ENCODE measurements at places on chromosomes 13 and 19.
A peak's percentile ranks its signal among the peaks of the same experiment; 100 is the strongest.

DNA sequence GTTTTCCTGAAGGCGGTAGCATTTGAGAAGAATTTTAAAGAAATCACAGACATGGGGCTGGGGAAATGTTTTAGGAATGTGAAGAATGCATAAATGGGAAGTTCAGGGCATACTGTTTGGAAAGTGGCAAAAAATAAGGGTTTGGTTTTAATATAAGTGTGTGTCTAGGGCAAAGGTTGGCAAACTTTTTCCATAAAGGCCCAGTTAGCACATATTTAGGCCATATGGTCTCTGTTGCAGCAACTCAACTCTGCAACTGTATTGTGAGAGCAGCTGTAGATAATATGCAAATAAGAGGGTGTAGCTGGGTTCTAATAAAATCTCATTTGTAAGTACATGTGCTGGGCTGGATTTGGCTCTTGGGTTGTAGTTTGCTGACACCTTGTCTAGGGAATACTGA, 521.9 kb downstream of the DIAPH3 start:
- peak; percentile 3 for DNase-seq

GRCh38 chr19:48397263-48398101, 4.0 kb downstream of the GRIN2D start:
- no peak for DNase-seq

- peak; percentile 34 for DNase-seq
Observed at GRCh38 chr13:32669030-32669646, 82.9 kb downstream of the PDS5B start.

DNA sequence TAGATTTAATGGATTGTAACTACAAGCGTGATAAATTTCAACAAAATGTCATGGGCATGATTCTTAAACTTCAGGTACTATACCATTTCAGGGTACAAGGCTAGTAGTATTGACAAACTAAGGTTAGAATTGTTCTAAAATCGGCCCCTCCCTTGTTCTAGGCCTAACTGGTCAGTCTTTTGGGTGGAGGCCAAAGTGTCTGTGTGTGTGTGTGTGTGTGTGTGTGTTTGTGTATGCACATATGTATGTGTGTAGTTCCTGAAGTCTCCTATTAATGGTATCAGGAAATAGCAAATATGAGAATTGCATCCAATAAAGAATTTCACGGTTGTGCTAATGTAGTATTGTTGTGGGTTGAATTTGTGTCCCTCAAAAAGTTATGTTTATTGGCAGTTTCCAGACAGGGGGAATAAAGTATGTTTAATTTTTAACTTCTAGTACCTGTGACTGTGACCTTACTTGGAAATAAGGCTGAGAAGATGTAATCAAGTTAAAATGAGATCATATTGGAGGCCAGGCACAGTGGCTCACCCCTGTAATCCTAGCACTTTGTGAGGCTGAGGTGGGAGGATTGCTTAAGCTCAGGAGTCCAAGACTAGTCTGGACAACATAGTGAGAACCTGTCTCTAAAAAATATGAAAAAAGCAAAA, 119.2 kb downstream of the KLF5 start:
- no peak for DNase-seq

- DNase-seq, result no peak
Observed at GRCh38 chr19:45499196-45500180, 1.2 kb downstream of the PPM1N start.

DNA sequence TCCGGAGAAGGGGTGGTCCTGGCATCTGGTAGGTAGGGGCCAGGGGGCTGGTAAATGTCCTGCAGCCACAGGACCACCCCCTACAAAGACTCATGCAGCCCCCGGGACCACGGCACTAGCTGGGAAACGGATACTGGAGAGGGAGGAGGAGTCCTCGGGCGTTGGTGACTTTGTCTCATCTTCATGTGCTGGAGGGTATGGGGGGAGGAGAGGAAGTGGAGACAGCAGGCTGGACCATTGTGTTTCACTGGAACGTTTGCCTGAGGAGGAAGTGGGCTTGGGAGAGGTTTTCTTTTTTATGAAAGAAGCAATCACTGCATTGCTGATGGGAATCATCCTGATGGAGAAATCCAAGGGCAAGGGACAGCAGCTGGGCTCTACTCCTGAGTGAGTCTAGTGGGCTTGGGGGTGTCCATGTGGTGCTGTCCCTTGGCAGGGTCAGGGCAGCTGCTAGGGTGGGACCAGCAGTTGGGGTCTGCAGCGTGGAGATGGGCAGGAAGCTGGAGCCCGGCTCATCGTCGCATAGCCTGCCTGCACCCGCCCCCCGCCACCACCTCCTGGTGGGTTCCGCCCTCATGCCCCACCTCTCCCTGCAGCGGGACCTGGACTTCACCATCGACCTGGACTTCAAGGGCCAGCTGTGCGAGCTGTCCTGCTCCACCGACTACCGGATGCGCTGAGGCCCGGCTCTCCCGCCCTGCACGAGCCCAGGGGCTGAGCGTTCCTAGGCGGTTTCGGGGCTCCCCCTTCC, 1.7 kb upstream of the ADM5 start:
- DNase-seq, result no peak

- DNase-seq, result no peak
Observed at GRCh38 chr13:97124915-97125809, 97.0 kb upstream of the MBNL2 start.

- DNase-seq, result no peak
Observed at GRCh38 chr13:36207672-36208071, 6.7 kb downstream of the SOHLH2 start.

DNA sequence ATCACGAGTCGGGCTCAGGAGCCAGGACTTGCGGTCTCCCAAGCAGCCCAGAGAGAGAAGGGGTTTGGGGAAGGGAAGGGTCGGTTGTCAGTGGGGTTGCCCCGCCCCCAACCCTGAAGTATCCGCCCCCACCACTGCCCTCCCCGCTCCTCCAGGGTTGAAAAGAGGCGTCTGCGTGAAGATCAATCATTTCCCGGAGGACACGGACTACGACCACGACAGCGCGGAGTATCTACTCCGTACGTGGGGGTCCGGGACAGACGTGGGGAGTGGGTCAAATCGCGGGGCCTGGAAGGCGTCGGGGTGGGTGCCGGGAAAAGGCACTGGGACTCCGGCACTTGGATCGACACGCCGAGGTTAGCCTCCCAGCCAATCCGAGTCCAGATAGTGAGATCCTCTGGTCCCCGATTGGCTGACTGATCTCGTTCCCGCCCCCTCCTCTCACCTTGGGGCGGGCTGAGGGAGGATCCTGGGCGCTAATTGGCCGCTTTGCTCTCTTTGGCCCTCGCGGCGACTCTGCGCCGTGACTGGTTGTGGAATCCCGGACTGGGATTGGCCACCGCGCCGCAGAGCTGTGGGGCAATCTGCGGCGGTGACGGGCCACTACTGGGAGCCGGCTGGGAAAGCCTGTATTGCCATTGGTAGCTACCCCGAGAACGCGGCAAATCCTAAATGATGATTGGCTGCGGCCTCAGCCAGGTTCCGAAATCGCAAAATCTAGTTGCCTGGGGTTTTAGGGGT, 13.3 kb upstream of the CACNG6 start:
- no peak for DNase-seq

DNA sequence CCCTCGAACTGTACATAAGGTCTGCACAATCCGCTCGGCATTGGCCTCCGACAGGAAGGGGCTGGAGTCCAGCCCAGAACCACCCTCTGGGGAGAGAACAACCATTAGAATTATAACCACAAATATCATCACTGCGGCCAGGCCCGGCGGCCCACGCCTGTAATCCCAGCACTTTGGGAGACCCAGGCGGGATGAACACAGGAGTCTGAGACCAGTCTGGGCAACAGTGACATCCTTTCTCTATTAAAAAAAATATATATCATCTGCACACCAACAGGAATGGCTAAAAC, 11.4 kb downstream of the COQ8B start:
- no peak for DNase-seq

- peak; percentile 7 for DNase-seq
Observed at GRCh38 chr13:45773236-45773635, 71.1 kb downstream of the CBY2 start.

DNA sequence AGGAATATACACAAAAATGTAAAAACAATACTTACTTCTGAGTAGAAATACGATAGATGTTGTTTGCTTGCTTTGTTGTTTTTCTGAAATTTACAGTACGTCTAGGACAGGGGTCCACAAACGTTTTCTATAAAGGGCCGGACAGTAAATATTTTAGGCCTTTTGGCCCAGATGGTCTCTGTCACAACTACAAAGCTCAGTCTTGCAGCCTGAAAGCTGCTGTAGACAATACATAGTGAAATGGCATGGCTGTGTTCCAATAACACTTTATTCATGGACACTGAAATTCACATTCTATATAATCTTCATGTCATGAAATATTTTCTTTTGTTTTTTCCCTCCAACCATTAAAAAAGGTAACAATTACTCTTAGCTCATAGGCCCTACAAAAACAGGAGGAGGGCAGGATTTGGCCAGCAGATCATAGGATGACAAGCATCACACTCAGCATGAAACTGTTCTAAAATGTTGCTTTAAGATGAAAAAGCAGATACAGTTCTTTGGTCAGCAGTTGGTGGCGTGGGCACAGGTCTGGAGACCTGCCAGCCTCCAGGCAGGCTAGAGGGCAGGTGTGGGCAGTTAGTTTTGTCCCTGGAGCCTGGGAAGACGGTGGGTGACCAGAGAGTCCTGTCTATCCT, at the start of gene EDDM13:
TSS of gene EDDM13 (plus strand) at position 588 of the 638 bp plus-strand sequence. CDS start 87 bp downstream, outside the sequence.
- DNase-seq, result no peak

- DNase-seq, result no peak
Observed at GRCh38 chr19:54017261-54017660, 25.8 kb downstream of the CACNG6 start.

DNA sequence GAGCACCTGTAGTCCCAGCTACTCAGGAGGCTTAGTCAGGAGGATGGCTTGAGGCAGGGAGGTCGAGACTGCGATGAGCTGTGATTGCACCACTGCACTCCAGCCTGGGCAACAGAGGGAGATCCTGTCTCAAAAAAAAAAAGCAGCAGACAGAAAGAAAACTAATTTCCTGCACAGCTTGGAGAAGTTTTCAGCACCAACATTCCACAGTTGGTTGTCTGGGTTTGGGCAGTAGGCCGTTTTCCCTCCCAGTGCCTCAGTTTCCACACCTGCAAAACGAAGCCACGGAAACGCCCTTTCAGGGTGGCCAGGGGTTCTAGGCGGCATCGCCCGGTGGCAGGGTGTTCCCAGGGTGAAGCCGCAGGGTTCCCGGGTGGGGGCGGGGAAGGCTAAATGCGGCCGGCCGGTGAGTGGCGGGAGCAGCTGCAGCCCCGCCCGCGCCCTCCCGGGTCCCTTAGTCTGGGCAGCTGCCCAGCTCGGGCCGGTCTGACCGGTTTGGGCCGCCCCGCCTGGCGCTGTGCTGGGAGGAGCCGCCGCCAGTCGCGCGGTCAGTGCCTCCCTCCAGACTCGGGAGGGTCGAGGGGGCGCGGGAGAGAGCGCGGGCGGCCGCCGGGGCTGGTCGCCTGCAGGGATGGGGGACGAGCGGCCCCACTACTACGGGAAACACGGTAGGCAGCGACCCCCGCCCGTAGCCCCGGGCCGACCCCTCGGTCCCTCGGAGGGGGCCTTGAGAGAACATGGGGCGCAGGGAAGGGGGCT, at the start of gene SLC44A2:
TSS of gene SLC44A2 (plus strand) at position 551 of the 759 bp plus-strand sequence. CDS start at position 632, 81 bp downstream.
- peak; percentile 55 for DNase-seq

GRCh38 chr19:46698395-46699321, 18.3 kb downstream of the PRKD2 start:
- DNase-seq, result no peak

- DNase-seq, result no peak
Observed at GRCh38 chr13:73223372-73223781, 164.6 kb downstream of the KLF5 start.

DNA sequence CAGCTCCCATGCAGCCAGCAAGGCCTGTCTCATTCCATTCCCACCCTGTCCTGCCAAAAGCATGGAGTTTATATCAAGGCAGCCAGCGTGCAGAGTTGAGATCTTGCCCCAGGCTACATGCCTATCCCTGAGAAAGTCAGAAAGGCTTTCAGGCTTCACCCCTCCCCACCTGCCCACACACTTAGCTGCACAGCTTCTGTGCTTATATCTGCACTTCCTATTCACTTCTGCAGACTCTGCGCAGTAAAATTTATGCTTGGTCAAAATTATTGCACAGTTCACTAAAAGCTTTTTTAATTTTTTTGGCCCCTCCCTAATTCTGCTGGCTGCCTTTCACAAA, 12.5 kb upstream of the ZNF675 start:
- DNase-seq, result no peak

- DNase-seq, result no peak
Observed at GRCh38 chr19:32032561-32032960, 312.8 kb upstream of the ZNF507 start.

DNA sequence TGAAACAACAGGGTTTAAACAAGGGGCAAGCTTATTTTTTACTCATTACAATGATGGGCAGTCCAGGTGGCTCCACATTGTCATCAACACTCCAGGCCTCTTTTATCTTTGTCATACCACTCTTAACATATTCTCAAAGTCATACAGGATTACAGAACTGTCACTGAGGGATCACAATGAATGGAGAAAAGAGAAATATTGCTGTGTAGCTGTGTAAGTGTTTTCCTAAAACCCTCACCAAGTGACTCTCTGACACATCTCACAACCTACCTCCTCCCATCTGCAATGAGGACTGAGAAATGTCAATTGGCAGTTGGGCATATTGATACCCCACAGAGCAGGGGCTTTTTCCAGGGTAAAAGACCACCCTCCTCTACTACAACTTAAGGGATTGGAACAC, 562.1 kb downstream of the TBC1D4 start:
- DNase-seq, result no peak

- no peak for DNase-seq
Observed at GRCh38 chr13:94712812-94713560, 641 bp upstream of the SOX21 start.

DNA sequence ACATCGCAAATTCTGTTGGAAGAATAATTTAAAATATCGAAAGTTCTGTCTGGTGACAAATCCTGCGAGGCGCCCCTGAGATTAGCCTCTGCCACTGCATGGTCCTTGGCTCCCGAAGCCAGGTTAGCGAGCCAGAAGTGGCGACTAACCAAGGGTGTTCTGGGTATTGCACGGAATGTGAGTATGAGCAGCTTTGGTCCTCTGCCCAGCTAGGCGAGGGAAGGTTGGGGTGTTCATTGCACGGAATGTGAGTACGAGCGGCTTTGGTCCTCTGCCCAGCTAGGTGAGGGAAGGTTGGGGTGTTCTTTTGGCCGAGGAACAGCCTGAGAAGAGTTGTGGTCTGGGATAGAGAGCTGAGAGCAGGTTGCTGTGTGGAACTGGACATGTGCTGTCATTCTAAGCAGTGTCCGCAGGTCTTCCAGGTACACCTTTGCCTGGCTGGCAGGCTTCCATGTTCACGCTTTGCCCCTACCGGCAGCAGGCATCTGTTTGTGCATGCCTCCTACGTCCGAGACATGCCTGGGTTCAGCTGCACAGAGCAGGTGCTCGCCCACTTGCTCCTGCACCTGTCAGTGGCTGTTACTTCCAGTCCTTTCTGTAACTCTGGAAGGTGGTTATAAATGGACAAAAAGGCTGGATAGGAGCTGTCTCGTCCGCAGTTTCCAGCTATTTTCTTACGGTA, 18.3 kb upstream of the TEX29 start:
- DNase-seq, result no peak

GRCh38 chr19:18278521-18279265, 2.7 kb downstream of the JUND start:
- no peak for DNase-seq

GRCh38 chr19:10892256-10892655, 20.9 kb downstream of the CARM1 start:
- DNase-seq, result no peak

GRCh38 chr19:12757544-12758274, 6.1 kb downstream of the BEST2 start:
- peak; percentile 76 for DNase-seq

All from SJSA1 (cell line).